Stimulated activated naive CD4-positive, alpha-beta T cell (primary cell): ENCODE measurements at places on chromosomes 2 and 18.

DNA sequence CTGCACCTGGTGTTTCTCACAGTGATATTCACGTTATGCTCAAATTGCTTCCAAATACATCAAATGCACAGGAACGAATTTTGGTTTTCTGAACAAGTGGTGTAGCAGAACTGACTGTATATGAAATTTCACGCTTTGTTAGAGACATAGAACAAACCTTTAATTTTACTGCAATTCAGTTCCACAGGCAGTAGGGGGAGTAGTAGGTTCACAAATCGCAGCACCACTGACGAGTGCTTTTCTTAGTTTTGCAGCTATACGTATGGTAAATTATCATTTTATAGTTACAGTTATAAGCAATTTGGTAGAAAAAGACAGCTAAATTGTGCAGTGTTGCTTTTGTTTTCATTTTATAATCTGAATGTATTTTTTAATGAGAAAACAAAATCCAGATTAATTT is 113.3 kb downstream of the KIAA1328 start:
- no peak for DNase-seq

DNA sequence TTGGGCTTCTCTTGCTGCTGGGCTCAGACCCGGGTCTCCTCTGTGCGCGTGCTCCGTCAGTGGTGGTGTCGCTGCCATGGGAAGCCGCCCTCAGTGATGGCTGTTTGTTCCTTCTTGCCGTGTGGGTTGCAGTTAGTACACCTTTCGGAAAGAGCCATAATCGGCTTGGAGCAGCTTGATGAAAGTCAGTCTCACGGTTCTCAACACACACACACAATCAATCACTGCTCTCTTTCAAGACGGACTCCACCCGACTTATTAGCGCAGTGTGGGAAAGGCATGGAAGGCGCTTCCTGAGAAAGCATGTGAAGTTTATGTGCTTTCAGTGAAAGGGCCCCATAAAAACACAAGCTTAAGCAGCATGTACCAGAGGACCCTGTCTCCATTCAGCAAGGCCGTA is 64.1 kb downstream of the SOX11 start:
- DNase-seq: no peak

GRCh38 chr2:112588611-112589045 is 4.2 kb downstream of the CHCHD5 start:
- DNase-seq: no peak

- no peak for DNase-seq
These were observed 1590.0 kb upstream of the LRRTM1 start for GRCh38 chr2:81894451-81894990.

GRCh38 chr2:237507512-237507911 is 20.5 kb downstream of the MLPH start:
- no peak for DNase-seq

DNA sequence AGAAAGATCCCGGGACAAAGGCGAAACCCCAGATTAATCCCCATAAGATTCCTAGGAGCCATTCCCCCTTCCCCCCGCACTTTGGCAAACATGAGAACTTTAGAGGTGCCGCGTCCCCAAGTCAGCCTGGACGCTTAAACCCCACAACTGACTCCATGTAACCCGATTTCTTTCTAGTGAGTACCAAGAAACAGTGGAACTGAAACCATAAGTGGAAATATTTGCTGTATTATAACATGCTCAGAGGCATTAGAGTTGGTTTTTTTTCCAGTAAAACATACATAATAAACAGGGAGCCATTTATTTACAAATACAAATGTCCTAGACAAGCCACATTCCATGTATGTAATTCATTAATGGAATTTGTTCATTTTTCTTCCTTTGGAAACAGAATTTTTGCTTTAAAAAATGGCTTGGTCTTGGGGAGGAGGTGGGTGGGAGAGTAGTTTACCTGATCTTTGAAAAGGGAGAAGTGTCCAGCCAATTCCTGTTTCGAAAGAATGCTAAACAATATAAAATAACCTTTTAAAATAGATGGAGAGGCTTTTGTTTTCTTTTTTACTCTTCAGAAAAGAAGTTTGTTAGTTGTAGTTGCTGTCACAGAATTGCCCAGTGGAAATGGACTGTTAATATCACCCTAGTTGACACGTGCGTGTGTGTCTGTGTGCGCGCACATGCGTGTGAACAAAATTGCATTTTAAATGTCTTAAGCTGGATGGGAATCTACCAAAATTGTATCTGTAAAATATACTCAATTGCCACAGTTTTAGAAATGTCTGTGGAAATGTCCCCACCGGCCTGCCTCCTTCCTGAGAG is 10.6 kb downstream of the POU3F3 start:
- no peak for DNase-seq

DNA sequence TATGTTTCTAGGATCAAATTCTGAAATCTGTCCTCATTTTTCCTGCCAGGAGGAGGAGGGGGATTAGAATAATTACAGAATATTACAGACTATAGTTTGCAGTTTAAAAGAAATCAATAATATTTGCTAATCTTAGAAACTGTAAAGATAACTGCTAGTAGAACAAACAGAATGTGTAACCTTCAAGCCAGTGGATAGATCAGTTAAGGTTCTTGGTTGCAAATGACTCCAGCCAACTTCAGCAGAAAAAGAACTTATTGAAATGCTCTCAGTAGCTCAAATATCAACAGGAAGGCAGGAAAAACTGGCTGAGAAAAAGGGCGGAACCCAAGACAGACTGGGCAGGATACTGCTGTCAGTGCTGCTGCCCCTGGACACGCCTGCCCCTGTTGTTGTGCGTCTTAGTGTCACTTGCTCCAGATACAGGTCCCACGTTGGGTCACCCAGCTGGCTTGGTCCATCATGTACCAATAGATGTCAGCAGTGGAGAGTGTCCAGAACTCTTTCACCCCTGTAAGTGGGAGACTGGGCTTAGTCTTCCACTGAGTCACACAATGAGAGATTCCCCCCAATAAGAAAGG is 10.2 kb downstream of the NMUR1 start:
- no peak for DNase-seq

DNA sequence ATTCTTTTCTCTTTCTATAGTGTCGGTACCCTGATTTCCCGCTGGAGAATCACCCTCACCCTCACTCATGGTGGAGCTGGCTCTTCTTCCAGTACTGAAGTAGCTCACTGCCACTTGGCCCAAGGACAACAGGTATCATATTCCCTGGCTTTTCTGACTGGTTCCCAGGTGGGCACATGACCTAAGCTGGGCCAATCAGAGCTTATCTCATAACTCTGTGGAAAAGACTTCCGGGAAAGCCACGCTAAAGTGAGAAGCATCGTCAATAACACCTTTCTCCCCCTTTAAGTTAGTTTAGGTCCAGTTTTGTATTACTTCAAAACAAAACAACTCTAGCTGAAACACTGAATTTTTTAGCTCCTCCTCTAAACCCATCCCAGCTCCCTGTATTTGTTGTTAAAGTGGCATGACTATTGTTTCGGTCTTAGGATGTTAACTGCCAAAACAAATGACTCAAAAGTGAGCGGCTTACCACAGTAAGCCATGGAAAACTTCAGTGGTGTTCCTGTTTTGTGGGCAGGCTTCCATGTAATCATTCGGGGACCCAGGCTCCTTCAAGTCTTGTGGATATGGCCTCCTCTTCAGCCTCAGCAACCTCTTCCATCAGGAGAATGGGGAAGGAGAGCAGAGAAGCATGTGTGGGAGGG is 137.4 kb upstream of the DLX2 start:
- DNase-seq: no peak

GRCh38 chr2:56971383-56971974 is 787.7 kb downstream of the CCDC85A start:
- DNase-seq: no peak

DNA sequence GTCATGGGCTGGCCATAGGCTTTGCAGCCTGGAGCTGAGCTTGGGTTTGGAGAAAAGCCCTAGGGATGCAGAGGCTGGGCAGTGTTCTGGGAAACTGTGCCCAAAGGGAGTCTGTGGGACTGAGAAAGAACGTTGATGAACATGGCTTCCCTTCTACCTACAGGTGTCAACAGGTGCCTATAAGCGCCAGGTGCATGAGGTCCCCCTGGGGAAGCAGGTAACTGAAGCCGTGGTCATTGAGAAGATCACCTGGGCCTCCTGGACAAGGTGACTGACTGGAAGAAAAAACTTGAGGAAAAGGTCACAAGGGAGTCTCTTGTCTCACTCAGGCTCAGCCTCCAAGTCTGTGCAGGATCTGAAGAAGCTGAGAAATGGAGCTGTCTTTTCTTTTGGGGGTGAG is 83.4 kb downstream of the RTN4 start:
- no peak for DNase-seq

DNA sequence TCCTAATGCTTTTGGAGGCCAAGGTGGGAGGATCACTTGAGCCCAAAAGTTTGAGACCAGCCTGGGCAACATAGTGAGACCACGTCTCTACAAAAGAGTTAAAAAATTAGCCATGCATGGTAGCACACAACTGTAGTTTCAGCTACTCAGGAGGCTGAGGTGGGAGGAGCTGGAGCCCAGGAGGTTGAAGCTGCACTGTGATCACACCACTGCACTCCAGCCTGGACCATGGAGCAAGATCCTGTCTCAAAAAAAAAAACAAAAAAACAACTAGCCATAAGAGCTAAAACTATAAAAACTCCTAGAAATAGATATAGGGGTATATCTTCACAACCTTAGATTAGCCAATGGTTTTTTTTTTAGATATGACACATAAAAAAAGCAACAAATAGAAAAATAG is 16.9 kb upstream of the COL6A3 start:
- no peak for DNase-seq

DNA sequence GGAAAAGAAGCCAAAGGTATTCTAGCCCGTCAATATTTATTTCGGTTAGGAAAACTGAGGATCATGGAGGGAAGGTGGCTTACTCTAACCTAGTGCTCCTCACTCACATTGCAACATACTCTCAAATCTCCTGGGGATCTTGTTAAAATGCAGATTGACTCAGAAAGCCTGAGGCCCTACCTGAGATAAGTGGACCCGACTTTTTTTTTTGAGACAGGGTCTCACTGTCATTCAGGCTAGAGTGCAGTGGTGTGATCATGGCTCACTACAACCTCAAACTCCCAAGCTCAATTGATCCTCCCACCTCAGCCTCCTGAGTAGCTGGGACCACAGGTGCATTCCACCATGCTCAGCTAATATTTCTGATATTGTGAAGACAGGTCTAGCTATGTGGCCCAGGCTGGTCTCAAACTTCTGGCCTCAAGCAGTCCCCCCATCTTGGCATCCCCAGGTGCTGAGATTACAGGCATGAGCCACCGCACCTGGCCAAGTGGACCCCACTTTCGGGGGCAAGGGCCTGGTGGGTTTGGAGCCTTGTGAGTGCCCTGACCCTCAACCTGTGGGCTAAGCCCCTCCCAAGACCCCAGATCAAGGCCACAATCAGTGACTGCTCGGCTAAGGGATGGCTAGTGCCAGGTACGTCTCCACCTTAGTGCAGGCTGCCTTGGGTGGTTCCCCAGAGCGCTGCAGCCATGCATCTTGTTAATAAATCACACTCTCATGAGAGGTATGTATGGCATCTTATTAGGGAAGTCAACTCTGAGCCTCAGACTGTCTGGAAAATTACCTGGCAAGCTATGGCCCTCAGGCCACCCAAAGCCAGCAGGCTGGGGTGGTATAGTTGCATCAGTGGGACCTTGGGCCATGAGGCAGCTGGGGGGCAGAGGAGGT is 1.1 kb upstream of the NEURL3 start:
- DNase-seq: no peak
